GM20000 (cell line): ENCODE measurements at places on chromosomes 3 and 15.

DNA sequence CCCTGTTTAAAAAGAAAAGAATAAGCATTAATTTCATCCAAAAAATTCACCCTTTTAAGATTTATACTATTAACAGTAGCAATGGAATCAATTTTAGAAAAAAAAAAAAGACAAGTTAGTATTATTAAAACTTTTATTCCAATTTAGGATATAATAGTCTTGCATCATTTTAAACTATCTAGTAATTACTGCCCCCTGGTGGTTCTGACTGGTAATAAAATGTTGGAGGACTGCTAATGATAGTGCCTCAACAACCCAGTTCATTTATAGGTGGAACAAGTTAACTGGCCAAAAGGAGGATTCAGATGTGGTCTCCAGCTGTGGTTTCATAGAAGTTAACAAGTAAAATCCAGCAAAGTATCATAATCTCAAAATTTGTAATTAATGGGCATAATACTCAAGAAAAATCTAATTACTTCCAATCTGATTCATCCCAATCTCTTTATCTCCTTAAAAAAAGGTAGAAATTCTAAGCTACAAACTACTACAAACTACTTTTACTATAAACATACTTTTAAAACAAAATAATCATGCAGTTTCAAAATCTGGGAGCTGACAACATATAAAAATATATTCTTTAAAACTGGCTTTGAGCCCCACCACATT is 30.7 kb upstream of the WDR49 start:
- DNase-seq: peak; percentile 38

- no peak for DNase-seq
Measured at GRCh38 chr3:59831394-59831793, 781.6 kb upstream of the CFAP20DC start.

DNA sequence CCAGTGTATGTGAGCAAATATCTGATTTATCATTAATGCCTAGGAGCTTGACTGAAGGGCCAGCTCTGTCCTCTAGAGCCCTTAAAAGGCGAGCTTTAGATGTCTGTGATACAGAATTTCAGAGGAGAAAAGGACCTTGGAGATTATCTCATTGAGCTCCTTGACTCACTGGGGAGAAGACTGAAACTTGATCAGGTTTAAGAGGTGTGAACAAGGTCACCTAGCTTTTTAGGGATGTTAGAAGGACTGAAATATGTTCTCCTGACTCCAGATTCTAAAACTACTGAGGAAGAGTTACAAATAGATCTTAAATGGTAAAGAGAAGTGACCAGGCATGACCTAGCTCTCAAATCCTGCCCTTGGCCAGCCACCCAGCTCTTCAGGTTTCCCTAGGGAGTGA is 193.7 kb upstream of the BHLHE40 start:
- DNase-seq: no peak

- no peak for DNase-seq
Measured at GRCh38 chr3:194806991-194807630, 121.4 kb downstream of the FAM43A start.

GRCh38 chr3:98058244-98058960 is 23.3 kb upstream of the GABRR3 start:
- no peak for DNase-seq

DNA sequence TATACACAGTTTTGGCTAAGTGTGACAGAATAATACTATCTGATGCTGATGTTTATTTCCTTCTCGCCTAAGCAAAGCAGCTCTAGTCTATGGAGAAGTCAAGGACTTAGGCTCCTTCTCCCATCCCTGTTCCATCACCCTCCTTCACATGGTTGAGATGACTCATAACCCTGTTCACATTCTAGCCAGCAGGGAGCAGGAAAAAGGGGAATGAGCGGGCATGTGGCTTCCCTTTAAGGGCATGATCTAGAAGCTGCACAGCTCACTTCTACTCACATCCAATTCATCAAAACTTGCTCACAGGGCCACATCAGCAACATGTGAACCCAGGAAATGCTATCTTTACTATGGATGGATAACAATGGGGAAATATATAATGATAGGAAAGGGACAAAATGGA is 40.9 kb downstream of the CBLB start:
- no peak for DNase-seq

- DNase-seq: no peak
Measured at GRCh38 chr3:157559401-157559800, 56.2 kb upstream of the VEPH1 start.

GRCh38 chr3:123096731-123097130 is 29.9 kb downstream of the PDIA5 start:
- no peak for DNase-seq

DNA sequence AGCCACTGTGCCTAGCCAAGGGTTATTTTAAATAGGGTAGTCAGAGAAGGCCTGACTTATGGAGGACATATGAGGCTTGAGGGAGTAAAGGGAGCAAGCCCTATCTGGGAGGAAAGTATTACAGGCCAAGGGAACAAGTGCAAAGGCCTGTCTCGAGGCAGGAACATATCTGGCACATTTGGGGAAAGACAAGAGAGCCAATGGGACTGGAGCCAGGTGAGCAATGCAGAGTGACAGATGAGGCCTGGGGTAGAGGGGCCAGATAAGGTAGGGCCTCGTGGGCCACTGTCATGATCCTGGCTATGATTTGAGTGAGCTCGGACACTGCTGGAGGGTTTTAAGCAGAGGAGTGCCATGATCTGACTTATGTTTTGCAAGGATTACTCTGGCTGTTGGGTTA is 43.8 kb downstream of the DCP1A start:
- no peak for DNase-seq

DNA sequence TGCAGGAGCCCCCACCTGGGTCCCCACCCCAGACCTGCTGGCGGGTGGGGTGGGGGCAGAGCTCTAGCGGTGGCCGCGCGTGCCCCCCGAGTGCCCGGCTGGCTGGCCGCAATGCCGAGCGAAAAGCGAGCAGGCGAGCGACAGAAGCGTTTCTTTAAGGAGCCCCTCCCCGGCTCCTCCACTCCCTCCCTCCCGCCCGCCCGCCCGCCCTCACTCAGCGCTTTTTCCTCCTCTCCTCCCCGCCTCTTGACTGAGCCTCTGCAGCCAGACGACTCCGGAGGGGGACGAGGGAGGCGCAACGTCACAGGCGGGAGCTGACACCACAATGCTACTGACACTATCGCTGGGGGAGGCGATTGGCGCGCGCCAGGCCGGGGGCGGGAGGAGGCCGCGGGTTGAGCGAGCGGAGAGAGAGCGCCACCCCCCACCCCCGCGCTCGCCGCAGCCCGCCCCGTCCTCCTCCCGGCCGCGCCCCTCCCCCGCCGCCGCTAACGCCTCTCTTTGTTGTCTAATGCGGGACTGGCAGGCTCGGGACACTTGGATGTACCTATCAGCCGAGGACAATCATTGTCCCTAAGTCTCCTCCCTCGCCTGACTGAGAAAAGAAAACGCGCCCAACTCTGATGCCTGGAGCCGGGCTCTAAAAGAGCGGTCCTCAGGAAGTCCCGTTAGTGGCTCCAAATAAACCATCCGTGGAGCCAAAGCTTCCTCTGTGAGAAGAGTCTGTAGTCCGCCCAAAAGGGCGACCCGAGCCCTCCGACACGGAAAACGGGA is at the start of gene MEX3B:
Gene MEX3B (minus strand): TSS at position 127 of the 774 bp plus-strand sequence. CDS start 313 bp downstream, outside the sequence.
- DNase-seq: peak; percentile 96

DNA sequence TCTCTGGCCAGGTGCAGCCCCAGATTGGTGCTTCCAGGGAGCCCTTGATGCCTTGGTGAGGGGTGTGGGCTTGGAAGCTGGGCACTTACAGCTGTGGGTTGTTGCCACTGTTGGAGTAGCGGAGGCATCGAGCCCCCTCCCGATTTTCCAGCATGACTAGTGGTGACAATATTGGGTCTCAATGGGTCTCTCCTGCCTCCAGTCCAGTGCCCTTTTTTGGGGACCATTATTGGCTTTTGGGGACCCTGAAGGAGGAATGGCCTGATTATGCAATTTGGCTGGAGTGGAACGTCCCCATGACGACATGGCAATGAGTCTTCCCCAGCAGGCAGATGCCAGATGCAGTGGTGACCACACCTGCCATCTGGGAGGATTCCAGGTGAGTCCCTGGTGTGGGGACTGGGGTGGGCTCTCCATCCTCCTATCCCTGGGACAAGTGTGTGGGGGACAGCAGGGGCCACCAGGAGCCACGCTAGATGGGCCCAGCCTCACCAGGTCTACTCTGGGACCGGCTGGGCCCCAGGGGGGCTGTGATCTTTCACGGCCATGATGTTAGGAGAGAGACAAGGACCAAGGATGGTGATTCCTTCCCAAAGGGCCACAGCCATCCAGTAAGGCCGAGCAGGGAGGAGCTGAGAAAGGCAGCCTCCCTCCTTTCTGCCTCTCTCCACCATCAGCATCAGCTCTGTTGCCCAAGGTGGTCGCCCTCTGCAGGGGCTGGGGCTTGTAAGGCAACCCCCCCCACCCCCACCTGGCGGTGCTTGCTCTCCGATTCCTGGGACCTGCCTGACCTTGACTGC is 196.8 kb downstream of the GOLGA6L6 start:
- peak; percentile 61 for DNase-seq

- DNase-seq: no peak
Measured at GRCh38 chr3:194281306-194281705, 69.8 kb downstream of the CPN2 start.

DNA sequence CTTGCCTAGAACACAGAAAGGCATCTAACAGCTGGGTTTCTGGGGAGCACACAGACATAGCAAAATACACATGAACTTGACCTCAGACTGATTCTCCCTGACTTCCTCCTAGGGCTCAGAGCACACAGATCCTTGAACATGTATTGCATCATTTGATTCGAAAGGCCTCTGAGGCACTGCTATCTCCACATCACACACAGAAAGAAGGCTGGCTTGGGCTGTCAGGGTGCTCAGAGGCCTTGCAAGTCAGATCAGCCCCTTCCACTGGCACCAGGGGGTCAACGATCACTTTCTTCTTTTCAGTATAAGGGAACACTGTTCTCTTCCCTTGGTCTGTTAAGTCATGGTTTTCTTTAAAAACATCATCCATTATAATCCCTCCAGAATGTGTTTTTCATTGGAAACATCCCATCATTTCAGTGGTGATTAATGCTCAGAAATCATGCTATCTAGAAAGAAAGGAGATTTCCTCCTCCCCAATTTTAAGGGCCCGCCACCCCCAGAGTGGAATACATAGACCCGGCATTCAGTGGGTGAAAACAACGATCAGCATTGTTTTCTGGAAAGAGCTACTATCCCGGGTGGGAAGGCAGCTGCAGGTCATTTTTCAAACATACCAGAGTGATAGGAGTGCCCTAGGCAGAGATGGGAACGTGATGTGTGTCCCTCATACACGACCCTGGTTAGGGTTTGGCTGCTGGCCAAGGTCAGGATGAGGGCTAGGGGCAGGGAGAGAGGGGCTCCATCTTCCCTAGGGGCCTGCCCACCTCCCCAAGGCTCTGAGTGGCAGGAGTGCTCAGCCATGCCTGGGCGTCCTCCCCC is 253.3 kb upstream of the LYSMD4 start:
- no peak for DNase-seq

GRCh38 chr15:49627407-49627877 is 6.6 kb downstream of the DTWD1 start:
- DNase-seq: no peak

- DNase-seq: no peak
Measured at GRCh38 chr15:51106481-51106880, 11.8 kb upstream of the TNFAIP8L3 start.

GRCh38 chr15:72176159-72176558 is 21.4 kb downstream of the GRAMD2A start:
- no peak for DNase-seq

DNA sequence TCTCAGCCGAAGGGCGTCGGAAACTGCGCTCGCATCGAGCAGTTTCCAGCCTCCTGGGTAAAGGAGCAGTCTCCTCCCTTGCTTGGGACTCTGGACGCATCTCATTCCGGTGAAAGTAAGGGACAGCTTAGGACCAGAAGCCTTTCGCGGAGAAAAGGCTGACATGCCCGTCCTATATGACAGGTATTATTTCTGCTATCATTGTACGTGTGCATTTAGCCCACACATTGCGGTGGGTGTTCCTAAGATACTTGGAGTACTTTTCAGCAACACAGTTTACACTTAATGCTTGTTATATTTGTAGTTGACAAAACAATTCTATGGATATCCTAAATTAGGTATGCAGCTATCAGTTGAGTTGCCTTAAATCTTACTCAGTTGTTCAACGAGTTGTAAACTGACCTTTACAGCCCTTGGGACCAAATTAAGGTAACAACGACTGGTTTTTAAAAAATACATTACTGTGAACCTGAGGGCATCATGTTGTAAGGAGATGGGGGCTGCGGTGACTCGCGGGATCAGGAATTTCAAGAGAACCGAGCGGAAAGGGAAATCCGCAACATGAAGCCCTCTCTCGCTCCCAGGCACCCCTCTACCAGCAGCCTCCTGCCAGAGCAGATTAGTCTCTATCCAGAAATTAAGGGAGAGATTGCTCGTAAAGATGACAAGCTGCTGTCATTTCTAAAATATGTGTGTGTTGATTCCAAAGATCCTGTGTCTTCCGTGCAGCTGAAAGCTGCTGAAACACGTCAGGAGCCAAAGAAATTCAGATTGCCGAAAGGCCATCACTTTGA is 632 bp upstream of the COPS2 start:
- no peak for DNase-seq

DNA sequence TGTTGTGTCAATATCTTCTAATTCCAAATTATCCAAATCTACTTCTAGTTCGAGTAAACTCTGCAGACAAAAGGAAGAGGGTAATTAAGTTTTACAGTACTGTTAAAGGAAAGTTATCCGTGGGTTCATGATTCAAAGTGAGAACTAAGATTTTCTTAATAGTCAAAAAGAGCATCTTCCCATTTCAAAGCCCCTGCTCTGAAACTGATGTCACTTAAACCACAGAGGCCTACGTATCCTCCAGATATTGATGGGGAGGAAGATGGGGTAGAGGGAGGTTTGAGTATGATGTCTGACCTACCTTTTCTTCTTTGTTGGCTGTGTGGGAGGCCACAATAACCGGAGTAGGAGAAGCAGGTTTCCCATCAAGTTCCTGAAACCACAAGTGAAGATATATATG is 14.1 kb downstream of the MRPS22 start:
- peak; percentile 44 for DNase-seq

DNA sequence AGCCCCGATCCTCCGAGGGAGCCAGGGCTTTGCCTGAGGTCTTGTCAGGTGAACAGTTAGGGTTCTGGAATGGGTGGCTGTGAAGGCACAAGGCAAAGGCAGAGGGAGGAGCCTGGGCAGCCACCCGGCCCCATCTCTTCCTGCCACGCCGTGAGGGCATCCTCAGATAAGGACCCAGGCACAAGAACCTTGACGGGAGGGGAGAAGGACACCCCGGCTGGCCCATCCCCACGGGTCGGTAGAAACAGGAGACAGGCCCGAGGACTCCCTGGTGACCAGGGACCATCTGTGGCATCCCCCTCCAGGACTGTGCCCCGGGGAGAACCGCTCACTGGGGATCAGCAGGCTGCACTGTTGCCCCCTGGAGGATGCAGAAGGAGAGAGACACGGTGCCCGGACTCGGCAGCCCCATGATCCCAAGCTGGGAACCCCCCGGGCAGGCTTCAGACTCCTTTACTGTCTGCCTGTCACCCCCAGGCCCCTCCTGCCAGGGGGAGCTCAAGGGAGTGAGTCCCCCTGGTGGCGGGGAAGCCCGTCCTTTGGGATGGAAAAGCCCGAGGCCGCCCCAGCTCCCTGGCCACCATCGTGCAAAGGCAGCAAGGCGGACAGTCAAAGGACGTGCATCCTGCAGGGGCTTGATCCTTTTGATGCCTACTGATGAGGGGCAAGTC is 12.3 kb upstream of the PCSK6 start:
- peak; percentile 76 for DNase-seq
